ENCODE measurements at places on chromosomes 1 and 21.

GRCh38 chr1:181318858-181319235, 164.5 kb upstream of the CACNA1E start:
- peaks cover 24% of the 10 kb centered on the region for H3K4me1 ChIP-seq
- peaks cover 49% of the 10 kb centered on the region for H3K27me3 ChIP-seq
- no peak for DNase-seq
- H3K4me3 ChIP-seq, result peak overlapping the region; percentile 28

- peaks cover 24% of the 10 kb centered on the region for H3K4me1 ChIP-seq
- H3K36me3 ChIP-seq, result no peaks in the 10 kb centered on the region
- no peak overlapping the region for H3K4me3 ChIP-seq
- H3K27me3 ChIP-seq, result peaks cover 48% of the 10 kb centered on the region
These were observed 15.9 kb upstream of the SAMD11 start for GRCh38 chr1:907611-908451.

DNA sequence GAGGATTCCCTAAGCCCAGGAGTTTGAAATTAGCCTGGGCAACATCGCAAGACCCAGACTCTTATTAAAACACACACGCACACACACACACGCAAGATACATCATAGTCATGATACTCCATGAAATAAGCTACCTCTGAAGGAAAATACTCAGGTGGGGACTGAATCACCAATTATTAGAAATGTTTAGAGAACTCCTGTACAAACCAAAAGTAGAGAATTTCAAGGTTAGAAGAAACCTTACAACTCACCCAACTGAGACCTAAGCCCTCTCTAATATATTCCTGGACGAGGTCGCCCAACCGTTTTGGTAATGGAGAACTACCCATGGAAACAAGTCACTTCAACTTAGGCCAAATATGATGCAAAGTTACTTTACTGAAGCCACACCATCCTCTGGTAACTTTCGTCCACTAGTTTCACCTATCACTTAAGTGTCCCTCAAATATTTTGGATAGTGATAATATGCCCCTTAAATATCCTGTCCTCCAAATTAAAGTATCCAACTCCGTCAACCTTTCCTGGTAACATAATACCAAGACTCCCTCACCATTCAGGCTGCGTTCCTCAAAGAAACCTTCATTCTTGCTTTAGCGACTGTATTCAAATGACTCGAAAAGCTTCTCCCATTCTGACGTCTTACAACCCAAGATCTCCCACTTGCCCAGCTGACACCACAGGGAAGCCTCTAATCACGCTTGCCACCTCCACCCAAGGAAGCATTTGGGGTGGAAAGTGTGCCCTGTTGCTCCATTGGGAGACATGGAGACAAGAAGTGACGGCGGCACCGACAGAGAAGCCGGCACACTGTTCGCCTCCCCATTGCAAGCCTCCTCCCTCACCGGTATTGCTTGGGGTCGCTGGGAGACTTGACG, 856 bp downstream of the NRDC start:
- peaks cover 6% of the 10 kb centered on the region for H3K36me3 ChIP-seq
- H3K4me1 ChIP-seq, result peaks cover 33% of the 10 kb centered on the region
- peak overlapping the region; percentile 68 for H3K4me3 ChIP-seq
- no peak for DNase-seq
- no peaks in the 10 kb centered on the region for H3K27me3 ChIP-seq
- H3K27ac ChIP-seq, result peak overlapping the region; percentile 89

DNA sequence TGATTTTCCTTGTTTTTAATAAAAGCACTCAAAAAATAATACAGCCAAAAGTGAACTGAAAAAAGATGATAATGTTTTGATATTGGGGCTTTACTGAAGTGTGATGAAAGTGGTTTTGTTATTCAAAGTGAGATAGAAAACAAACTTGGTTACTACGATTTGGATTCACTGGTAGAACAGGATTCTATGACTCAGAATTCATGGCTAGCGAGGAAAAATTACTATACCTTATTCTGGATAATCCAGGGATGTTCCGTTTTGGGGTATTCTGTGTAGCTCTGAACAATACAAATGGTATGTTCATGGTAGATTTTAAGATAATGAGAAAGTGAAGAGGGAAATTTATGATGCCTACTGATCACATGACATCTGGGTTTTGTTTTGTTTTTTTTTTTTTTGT, 117.7 kb downstream of the NRDC start:
- no peak for DNase-seq
- H3K4me3 ChIP-seq, result no peak overlapping the region
- H3K36me3 ChIP-seq, result peaks cover 26% of the 10 kb centered on the region

DNA sequence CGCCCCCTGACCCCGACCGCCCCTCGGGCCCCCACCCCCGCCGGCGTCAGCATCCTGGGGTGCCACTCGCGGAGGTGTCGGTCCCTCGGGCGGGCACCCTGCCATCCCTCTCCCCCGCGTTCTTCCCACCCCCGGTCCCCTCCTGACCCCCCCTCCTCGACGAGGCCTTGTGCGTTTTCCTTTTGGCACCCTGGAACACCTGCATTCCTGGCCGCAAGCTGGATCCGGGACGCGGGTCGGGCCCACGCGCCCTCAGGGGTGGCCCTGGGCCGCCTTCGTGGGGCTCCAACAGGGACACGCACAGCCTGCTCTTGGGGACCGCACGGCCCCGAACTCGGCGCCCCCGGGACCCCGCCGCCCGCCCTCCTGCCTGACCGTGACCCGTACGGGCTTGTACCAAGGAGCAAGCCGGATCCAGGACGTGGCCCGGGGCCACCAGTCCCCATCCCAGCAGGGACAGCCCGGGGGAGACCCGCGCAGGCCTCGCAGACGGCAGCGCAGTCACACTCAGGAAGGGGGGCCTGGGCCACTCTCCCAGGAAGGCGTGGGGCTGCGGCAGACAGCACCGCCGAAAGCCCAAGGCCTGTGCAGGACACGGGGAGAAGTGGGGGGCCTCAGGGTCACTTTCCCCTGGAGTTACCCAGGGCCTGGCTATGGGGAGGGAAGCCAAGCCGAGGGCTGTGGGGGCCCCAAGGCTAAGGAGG, 579 bp upstream of the SLC19A1 start:
- no peak for DNase-seq
- no peaks in the 10 kb centered on the region for H3K36me3 ChIP-seq
- no peak overlapping the region for H3K27ac ChIP-seq
- H3K4me3 ChIP-seq, result peak overlapping the region; percentile 45

- H3K27me3 ChIP-seq, result no peaks in the 10 kb centered on the region
- H3K36me3 ChIP-seq, result no peaks in the 10 kb centered on the region
- H3K4me1 ChIP-seq, result peaks cover 8% of the 10 kb centered on the region
- no peak for DNase-seq
- no peak overlapping the region for H3K4me3 ChIP-seq
- no peak overlapping the region for H3K27ac ChIP-seq
These were observed 7.9 kb upstream of the RAB7B start for GRCh38 chr1:206011057-206011456.

DNA sequence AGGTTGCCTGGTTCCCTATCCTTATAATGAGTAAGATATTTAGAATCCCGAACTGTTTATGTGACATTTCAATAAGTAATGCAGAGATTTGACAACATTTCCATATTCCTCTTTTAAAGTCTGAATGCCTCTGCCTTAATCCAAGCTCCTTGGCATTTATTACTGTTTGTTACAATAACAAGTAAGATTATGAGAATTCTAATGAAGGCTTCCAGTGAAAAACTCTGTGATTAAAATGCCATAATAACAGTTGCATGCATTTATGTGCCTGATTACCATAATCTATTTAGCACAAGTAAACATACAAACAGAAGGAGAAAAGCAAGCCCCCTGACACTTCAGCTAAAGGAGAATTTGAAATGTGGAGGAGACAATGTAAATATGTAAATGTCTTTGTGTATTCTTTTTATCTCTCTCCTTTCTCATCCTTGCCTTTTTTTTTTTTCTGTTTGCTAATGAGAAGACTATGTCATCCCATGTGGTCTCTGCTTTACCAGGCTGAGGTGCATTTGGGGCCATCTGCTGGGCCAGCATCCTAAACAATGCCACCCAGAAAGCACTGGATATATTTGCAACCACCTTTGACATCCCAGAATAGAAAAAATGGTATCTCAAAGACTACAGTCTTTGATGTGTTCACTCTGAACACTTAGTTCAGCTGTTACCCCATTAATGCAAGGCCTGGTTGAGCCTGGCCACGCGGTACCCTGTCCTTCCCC, 17.2 kb upstream of the OLIG2 start:
- DNase-seq, result no peak
- H3K4me1 ChIP-seq, result peaks cover 5% of the 10 kb centered on the region
- H3K27me3 ChIP-seq, result no peaks in the 10 kb centered on the region

DNA sequence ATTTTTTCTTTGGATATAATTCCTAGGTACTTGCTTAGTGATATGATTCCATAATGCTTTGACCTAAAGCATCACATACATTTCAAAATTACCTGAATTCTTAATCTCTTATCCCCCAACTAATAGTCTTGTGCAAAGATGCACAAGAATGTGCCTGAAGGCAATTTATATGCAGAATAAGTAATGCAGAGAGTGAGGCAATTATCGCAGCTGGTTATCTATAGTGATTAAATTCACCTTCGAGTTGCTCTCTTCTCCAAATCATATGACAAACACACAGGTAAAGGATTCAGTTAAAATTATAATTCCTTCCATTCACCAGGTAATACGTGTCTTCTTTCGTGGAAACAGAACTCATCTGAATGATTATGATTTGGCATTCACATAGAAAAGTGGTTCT, 717.3 kb downstream of the MRPL39 start:
- no peak for DNase-seq
- no peaks in the 10 kb centered on the region for H3K36me3 ChIP-seq
- no peak overlapping the region for H3K4me3 ChIP-seq
- H3K27ac ChIP-seq, result no peak overlapping the region
- H3K27me3 ChIP-seq, result no peaks in the 10 kb centered on the region
- H3K4me1 ChIP-seq, result no peaks in the 10 kb centered on the region

DNA sequence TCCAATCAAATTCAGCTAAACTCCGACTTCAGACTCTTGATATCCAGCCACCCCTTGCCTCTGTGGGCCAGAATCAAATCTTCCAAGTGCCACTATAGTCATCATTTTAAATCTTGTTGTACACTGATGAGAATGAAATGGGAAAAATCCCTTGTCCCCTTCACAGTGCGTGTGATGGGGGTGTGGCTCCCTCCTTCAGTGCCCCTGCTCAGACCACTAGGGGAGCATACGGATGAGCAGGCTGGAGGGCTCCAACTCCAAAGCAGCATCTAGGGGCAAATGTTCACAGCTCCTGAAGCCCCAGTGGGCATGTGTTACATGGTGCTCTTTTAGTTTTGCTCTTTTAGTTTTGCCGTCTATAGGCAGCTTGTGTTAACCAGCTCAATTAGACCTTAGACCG, 35.4 kb upstream of the HSD3B1 start:
- H3K27me3 ChIP-seq, result peaks cover 2% of the 10 kb centered on the region
- DNase-seq, result no peak
- H3K36me3 ChIP-seq, result no peaks in the 10 kb centered on the region
- no peaks in the 10 kb centered on the region for H3K4me1 ChIP-seq

DNA sequence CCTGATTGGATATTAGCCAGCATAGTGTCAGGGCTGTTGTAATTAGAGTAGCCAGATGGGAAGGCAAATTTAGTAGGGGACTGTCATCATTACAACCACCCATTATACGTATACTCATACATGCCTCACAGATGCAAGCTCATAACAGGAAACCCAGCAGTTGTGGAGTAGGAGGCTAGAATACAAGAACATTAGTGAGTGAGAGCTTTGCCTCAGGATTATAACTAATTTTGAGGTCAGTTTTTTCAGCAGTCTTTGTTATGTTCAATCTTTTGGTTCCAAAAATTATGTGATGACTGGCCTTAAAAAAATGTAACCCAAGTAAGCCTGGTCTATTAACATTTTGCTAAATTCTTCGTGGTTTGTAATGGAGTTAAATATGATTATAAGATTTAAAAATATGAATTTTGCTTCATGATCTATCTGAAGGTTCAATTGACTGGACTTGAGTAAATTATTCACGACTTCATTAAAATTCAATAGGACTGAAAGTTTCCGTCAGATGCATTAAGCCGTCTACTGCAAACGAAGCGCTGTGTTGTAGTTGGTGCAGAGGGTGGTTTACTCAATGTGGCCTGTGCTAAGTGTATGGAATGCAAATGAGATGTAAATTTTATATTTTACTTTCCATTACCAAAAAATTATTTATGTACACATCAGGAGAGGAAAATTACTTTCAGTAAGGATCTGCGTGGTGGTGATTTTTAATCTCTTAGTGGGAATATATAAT, 48.8 kb downstream of the KCNK1 start:
- H3K4me1 ChIP-seq, result no peaks in the 10 kb centered on the region
- no peak overlapping the region for H3K4me3 ChIP-seq
- DNase-seq, result no peak
- no peak overlapping the region for H3K27ac ChIP-seq
- no peaks in the 10 kb centered on the region for H3K36me3 ChIP-seq
- no peaks in the 10 kb centered on the region for H3K27me3 ChIP-seq

GRCh38 chr1:208036106-208036808, 125.3 kb upstream of the CD34 start:
- no peaks in the 10 kb centered on the region for H3K4me1 ChIP-seq
- no peak overlapping the region for H3K4me3 ChIP-seq
- H3K27me3 ChIP-seq, result no peaks in the 10 kb centered on the region
- no peaks in the 10 kb centered on the region for H3K36me3 ChIP-seq

DNA sequence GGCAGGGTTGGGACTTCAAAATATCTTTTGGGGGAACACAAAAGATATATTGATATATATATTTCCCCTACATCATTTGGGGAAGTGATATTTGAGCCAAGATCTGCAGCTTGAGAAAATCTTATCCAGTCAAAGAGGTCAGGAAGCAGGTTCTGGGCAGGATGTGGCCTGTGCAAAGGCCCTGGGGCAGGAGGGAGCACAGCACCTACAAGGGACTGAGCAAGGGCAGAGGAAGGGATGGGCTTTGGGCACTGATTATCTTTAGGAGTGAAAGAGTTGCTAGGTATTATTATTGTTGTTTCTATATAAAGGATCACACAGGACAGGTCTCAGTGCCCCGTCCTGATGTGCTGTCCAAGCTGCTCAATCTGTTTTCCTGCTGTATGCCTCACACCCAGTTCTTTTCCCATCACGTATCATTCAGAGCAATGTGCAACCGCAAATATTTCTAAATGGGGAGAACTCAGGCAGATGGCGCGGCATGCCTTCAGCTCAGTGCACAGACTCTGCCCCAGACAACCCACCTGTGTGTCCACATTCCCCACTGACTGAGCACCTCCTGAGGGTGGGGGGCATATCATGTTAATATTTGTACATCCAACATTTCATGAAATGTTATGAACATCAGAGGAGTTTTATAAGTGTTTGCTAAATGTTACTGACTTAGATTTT, 28.1 kb upstream of the GPR137B start:
- peaks cover 2% of the 10 kb centered on the region for H3K4me1 ChIP-seq
- no peak for DNase-seq
- no peaks in the 10 kb centered on the region for H3K27me3 ChIP-seq

GRCh38 chr1:13661539-13661938, 38.4 kb upstream of the PRDM2 start:
- no peak overlapping the region for H3K27ac ChIP-seq
- H3K27me3 ChIP-seq, result peaks cover 2% of the 10 kb centered on the region
- H3K36me3 ChIP-seq, result no peaks in the 10 kb centered on the region
- DNase-seq, result no peak

GRCh38 chr1:32223683-32224082, 1.5 kb downstream of the EIF3I start:
- no peak overlapping the region for H3K4me3 ChIP-seq
- no peak overlapping the region for H3K27ac ChIP-seq
- no peak for DNase-seq

Measured in CD4-positive, alpha-beta T cell (primary cell).